ENCODE measurements at places on chromosomes 3 and 15.

DNA sequence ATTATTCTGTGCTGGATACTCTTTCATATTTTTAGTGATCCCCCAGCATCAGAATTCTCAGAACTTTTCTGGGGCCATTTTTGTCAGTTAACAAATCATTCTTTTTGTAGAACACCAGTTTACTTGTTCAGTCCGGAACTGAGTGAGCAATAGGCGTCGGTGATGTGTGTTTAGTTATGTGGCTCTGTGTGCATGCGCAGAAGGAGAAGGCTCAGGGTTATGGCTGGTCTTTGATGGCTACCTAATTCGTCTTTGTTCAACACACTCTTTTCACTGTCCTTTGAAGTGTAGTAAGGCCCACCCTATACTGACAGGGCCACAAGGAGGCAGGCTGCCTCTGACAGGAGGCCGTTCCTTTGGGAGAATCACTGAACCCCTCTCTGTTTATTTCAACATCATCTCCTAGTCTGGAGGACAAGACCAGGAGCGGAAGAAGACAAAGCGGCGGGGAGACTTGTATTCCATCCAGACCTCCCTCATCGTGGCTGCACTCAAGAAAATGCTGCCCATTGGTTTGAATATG lies 158.2 kb upstream of the CHRM5 start:
- DNase-seq: no peak

- no peak for DNase-seq
These were observed 193.4 kb downstream of the SHOX2 start for GRCh38 chr3:157912514-157913451.

DNA sequence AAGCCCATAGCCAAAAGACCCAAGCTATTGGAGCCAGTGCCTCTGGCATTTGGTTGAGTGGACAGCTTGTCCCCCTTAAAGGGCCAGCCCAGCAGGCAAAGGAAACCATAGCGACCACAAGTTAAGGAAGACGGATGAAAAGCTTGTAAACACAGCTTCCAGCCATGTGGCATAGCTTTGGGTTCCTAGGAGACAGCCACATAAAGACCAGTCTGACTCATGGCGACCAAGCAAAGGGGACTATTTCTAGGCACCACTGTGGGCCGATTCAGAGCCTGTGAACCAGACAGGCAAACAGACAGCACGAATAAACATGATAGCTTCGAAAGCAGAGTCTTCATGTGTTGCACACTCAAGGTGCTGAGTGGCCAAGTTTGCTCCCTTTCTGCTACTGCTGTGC lies 30.5 kb upstream of the SRGAP3 start:
- DNase-seq: no peak

- DNase-seq: no peak
These were observed 101.4 kb downstream of the TFG start for GRCh38 chr3:100810671-100811070.

- DNase-seq: no peak
These were observed 30.2 kb downstream of the GOLIM4 start for GRCh38 chr3:168065569-168065968.

Data from activated T-cell treated with anti-CD3 and anti-CD28 coated beads for 48 hours (primary cell).